ENCODE measurements at places on chromosomes 6 and 20. TPM values are rescaled to one million over a fixed set of nuclear protein-coding genes. Genes with fewer than 3 reads are reported as not detected.

Gene SCAF8
- 22.7 TPM for total RNA-seq

Gene CASS4
- 0.17 TPM for total RNA-seq

Gene KLHDC3
- 80.9 TPM for total RNA-seq

Gene POU5F1
- 5.6 TPM for total RNA-seq

Gene FOXS1
- 2.0 TPM for total RNA-seq

Gene CPXM1
- total RNA-seq: 2.0 TPM

Gene THEMIS
- not detected for total RNA-seq

Gene NDUFAF4
- 52.0 TPM for total RNA-seq

Gene LHFPL5
- not detected for total RNA-seq

Gene HEY2
- total RNA-seq: 0.77 TPM

Gene MMP24
- 0.86 TPM for total RNA-seq

Gene NFKBIL1
- 21.5 TPM for total RNA-seq

Gene OGFRL1
- total RNA-seq: 3.7 TPM

DNA sequence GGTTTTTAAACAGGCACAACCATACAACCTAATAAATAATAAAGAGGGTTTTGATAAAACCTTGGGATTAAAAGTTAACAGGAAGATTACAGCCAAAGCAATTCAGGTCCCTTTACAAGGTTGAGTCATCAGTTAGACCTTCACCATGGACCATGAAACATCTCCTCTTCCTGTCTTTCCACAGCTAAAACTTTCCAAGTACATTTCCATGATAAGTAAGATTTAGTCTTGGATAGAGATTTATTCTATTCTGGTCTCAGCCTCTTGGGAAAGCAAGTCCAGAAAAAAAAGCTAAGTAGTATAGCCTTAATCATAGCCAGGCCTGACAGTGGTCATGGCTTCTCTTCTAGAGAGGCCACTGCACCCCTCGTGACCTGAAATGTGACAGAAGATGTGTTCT, 2.9 kb upstream of the PRSS35 start:
- no peak for DNase-seq

- DNase-seq: no peak
Measured at GRCh38 chr6:24887545-24888140, 48.1 kb downstream of the RIPOR2 start.

DNA sequence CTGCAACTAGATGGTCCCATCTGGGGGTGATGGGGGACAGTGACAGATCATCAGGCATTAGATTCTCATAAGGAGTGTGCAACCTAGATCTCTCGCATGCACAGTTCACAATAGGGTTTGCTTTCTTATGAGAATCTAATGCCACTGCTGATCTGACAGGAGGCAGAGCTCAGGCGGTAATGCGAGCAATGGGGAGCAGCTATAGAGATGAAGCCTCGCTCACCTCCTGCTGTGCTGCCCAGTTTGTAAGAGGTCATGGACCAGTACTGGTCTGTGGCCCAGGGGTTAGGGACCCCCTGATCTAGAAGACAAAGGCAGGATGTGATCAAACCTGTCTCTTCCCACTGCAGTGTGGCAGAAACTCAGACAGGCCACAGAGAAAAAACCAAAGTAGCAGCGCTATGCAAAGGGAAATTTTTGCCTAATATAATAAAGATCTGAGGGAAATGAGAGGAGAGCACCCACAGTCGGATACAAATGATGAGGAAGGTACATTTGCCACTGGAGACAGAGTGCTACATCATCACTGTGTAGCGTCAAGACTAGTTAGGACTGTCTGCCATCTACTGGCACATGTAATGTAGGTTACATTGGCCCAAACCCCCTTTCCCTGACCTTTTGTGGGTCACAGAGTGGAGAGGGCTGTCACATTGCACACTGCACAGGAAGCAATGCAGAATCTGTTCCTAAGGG, 4.1 kb upstream of the LY86 start:
- DNase-seq: no peak

GRCh38 chr6:11804135-11804534, 25.5 kb upstream of the ADTRP start:
- no peak for DNase-seq

GRCh38 chr6:5540370-5540769, 279.1 kb downstream of the FARS2 start:
- DNase-seq: no peak

- no peak for DNase-seq
Measured at GRCh38 chr20:47070176-47070575, 175.5 kb downstream of the EYA2 start.

- no peak for DNase-seq
Measured at GRCh38 chr20:63083831-63084562, 77.2 kb upstream of the BHLHE23 start.

GRCh38 chr20:4836935-4837334, 115.2 kb downstream of the PRND start:
- DNase-seq: no peak

DNA sequence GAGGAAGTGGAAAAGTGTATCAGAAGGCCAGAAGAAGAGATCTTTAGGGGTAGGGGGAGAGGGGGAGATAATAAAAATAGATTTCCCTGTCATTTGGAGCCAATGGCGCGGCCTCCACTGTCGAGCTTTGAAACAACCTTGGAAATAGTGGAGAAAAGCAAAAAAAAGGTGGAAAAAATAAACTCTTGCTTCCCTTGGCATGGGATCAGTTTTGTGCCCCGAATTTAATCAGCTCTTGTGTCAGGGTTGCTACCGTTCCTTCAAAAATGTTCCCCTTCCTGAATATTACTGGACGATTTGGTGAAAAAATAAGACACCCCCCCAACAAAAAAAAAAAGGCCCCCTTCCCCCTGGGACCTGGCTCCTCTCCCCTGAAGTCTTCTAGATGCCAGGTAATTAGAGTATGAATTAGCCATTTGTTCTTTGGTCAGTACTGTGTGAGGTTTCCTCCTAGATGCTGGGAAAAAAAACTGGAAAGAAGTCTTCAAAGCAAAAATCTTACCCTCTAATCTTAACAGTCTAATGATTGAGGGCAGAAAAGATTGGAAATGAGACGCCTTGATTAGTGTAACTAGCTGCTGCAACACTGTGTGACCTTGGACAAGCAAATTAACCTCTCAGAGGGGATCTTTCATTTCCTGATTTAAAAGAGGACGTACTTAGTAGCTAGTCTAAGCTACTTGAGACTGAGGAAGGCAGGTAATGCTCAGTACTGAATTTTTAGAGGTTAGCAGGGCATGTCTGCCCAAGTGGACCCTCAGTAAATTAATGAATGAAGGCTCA, 872 bp upstream of the RBM39 start:
- no peak for DNase-seq

GRCh38 chr6:143804835-143805239, 38.3 kb upstream of the LTV1 start:
- peak; percentile 11 for DNase-seq

DNA sequence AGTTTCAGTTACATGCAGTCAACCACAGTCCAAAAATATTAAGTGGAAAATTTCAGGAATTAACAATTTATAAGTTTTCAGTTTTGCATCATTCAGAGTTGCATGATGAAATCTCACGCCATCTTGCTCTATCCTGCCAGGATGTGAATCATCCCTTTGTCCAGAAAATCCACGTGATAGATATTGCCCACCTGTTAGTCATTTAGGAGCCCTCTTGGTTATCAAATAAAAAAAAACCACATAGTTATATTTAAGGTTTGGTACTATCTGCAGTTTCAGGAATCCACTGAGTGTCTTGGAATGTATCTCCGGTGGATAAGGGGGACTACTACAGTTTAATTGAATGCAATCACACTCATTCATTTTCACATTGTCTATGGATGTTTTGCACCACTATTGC, 1249.0 kb upstream of the CITED2 start:
- peak; percentile 39 for DNase-seq

DNA sequence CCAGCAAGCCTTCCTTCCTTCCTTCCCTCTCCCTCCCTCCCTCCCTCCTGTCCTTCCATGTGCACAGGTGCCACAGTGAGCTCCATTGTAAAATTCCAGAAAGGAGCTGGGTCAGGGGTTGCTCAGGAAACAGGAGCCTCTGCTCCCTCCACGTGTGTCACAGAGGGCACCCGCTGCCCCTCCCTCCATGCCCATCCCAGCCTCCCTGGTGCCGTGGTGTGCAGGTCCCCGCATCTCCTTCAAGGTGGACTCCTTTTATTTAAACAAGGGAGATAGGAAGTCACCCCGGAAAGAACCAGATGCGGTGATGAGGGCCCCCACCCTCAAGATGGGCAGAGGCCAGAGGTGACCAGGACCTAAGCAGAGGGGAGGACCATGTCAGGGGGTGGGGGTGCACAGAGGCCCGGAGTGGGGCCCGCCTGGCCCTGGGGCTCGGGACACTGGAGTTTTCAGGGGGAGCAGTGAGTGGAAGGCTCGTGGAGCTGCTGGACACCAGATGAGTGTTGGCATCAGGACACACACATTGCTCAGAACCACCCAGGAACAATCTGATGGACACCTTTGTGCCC, 85.4 kb downstream of the DHX35 start:
- DNase-seq: no peak

DNA sequence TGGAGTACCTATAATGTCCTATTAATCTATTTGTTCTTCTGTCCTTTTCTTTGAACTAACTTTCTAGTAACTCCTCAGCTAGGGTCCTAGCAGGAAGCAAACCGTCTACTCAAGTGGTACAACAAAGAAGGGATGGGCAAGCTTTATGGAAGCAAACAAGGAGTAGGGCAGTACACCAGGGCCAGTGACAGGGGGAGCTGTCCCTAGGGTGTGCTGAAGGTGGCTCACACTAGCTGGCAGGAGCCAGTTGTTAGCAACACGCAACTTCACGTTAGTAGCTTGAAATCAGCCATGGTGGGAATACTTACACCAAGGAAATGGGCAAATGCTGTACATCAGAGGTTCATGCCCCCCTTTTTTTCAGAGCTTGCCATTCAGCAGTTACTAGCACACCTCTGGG, 74.0 kb upstream of the EYA2 start:
- DNase-seq: no peak

- peak; percentile 64 for DNase-seq
Measured at GRCh38 chr20:10249048-10249770, 30.6 kb downstream of the SNAP25 start.

DNA sequence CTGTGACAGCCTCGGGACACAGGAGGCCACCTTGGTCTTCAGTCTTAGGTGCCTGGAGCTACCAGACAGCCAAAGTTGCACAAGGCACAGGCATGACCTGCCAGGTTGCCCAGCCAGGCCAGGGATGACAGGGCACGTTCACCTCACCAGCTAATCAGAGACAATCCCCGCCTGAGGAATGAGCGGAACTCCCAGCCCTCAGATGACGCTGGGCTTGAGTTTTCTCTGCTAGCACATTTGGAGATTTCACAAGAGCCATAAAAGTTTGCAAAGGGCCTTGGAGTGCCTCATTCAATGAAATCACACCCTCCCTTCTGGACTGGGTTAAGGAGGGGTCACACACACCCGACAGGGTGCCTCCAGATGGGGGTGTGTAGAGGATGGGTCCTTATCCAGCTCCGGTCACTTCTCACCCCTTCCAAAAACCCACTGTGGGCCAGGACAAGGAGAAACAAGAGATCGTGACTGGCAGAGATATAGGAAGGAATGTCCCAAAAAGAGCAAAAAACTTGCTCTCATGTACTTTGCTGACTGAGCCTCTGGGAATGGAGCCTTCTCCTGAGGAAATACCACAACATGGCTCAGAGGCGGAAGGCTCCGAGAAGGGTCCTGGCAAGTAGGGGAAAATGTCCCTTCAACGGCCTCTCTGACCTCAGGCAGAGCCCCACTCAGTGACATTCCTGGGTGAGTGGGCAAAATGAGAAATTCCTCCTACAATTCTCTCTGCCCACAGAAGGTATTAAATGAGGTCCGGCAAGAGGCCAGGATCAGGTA, 121.6 kb downstream of the ISM1 start:
- DNase-seq: no peak

DNA sequence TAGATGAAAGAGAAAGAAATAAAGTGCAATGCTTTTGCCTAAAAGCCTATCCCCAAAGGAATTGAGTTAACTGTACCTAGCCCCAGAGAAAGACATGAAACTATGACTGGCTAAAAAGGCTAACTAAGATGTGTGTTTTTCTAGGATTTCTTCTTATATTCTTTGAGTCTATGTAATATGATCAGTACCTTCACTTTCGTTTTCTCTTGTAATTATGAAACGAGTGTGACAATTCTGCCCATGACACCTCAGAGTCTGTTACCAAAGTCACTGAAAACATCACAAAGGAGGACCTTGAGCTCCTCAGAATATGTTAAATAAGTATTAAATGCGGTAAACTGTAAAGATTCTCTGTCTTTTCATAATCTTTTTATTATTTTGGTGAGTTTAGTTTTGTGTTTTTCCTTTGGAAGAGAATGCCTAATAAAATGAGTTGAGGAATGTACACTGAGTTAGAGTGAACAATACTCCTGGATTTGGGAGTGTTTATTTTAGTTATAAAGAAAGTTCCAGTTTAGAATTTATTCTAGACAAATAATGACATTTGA, 141.3 kb downstream of the FUT9 start:
- no peak for DNase-seq

GRCh38 chr6:126312013-126312665, 27.8 kb upstream of the CENPW start:
- peak; percentile 33 for DNase-seq

- no peak for DNase-seq
Measured at GRCh38 chr6:57243954-57244353, 21.8 kb upstream of the RAB23 start.

GRCh38 chr20:38147163-38147562, 17.9 kb downstream of the TGM2 start:
- no peak for DNase-seq

- no peak for DNase-seq
Measured at GRCh38 chr6:160439751-160440150, 91.6 kb downstream of the SLC22A3 start.

All from Daoy (cell line).